ENCODE measurements at places on chromosomes 5 and 9.

- H3K27me3 ChIP-seq, result no peaks in the 10 kb centered on the region
- no peak for DNase-seq
- no peaks in the 10 kb centered on the region for H3K36me3 ChIP-seq
- H3K27ac ChIP-seq, result no peak overlapping the region
These were observed 30.6 kb upstream of the UBAC1 start for GRCh38 chr9:135991771-135992170.

DNA sequence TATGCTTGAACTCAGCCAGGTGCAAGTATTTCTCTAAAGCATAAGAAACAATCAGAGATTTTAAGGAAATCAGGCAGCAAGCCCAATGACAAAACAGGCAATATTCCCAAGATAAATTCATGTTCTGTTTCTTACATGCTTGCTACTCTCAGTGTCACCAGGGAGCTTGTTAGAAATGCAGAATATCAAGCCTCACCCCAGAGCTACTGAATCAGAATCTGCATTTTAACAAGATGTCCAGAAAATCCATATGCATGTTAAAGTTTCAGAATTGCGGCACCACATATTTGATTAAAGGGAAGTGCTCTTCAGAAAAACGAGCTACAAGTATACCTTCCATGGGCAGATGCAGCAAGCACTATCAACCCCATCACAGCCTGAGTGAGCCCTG, 54.4 kb downstream of the MFAP3 start:
- H3K27ac ChIP-seq, result no peak overlapping the region
- peaks cover 14% of the 10 kb centered on the region for H3K4me1 ChIP-seq
- no peak for DNase-seq
- peaks cover 5% of the 10 kb centered on the region for H3K27me3 ChIP-seq
- H3K36me3 ChIP-seq, result no peaks in the 10 kb centered on the region

- DNase-seq, result peak; percentile 73
- H3K4me1 ChIP-seq, result peaks cover 5% of the 10 kb centered on the region
- H3K36me3 ChIP-seq, result no peaks in the 10 kb centered on the region
- peaks cover 4% of the 10 kb centered on the region for H3K27me3 ChIP-seq
- peak overlapping the region; percentile 82 for H3K4me3 ChIP-seq
These were observed 529 bp downstream of the UBAC1 start for GRCh38 chr9:135960411-135961276.

DNA sequence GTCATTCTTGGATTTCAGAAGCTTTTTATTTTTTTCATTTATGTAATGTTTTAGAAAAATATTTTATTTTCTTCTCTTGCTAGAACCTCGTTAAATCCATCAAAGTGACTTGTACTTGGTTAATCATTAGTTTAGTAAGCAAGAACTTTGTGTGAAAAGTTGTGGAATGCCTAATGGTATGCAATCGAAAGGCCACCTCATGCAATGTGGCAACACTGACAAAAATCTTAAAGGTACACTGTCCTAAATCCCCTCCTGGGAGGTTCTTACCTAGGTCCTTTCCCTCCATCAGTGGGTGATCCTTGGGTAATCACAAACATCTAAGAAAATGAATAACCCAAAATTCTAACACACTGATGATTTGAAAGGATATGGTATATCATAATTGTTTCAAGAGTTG, 304.2 kb downstream of the DNAH5 start:
- no peaks in the 10 kb centered on the region for H3K27me3 ChIP-seq
- no peaks in the 10 kb centered on the region for H3K4me1 ChIP-seq
- H3K27ac ChIP-seq, result no peak overlapping the region
- DNase-seq, result no peak

- DNase-seq, result no peak
- peaks cover 94% of the 10 kb centered on the region for H3K36me3 ChIP-seq
- no peak overlapping the region for H3K4me3 ChIP-seq
- H3K27me3 ChIP-seq, result no peaks in the 10 kb centered on the region
- H3K27ac ChIP-seq, result no peak overlapping the region
These were observed 34.8 kb downstream of the HMGXB3 start for GRCh38 chr5:150035139-150035895.

GRCh38 chr9:130467316-130467715, 22.6 kb downstream of the ASS1 start:
- H3K36me3 ChIP-seq, result no peaks in the 10 kb centered on the region
- no peak overlapping the region for H3K4me3 ChIP-seq
- H3K4me1 ChIP-seq, result peaks cover 8% of the 10 kb centered on the region
- H3K27ac ChIP-seq, result no peak overlapping the region

GRCh38 chr9:133149130-133150015, 14.3 kb downstream of the GBGT1 start:
- peak overlapping the region; percentile 77 for H3K4me3 ChIP-seq
- H3K27ac ChIP-seq, result peak overlapping the region; percentile 64
- H3K4me1 ChIP-seq, result peaks cover 3% of the 10 kb centered on the region

DNA sequence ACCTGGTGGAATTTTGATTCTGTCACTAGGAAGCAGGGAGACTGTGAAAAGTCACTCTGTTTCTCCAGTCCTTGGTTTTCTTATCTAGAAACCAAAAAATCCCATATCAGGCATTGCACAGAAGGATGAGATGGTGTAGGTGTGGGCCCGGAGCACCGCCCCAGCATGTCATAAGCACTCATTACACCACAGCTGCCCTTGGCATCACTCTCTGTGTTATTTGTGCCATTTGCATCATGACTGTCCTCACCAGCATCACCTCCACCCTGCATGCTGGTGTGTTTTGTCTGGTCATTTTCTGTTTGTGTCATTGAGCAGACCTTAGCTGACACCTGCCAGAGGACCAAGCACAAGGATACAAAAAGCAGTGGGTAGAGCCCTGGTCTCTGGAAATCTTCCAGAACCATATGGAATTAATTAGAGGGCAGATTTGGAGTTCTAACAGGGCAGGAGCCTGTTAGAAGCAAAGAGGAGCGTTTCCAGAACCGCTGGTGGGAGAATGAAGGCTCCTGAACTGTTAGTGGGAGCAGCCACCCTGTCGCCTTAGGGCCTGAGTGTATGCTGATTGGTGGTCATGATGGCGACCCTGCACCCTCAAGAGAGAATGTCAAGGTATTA, 99.3 kb downstream of the AMBP start:
- no peak overlapping the region for H3K4me3 ChIP-seq
- no peaks in the 10 kb centered on the region for H3K4me1 ChIP-seq
- no peak overlapping the region for H3K27ac ChIP-seq
- peaks cover 4% of the 10 kb centered on the region for H3K36me3 ChIP-seq

- no peak for DNase-seq
- H3K27me3 ChIP-seq, result peaks cover 10% of the 10 kb centered on the region
- no peaks in the 10 kb centered on the region for H3K36me3 ChIP-seq
- H3K4me3 ChIP-seq, result no peak overlapping the region
- peaks cover 12% of the 10 kb centered on the region for H3K4me1 ChIP-seq
- peak overlapping the region; percentile 83 for H3K27ac ChIP-seq
These were observed 101.7 kb upstream of the SPATA31D4 start for GRCh38 chr9:81826517-81826906.

GRCh38 chr9:18851069-18851795, 181.8 kb downstream of the SAXO1 start:
- no peak for DNase-seq
- H3K27me3 ChIP-seq, result no peaks in the 10 kb centered on the region
- H3K4me1 ChIP-seq, result no peaks in the 10 kb centered on the region

DNA sequence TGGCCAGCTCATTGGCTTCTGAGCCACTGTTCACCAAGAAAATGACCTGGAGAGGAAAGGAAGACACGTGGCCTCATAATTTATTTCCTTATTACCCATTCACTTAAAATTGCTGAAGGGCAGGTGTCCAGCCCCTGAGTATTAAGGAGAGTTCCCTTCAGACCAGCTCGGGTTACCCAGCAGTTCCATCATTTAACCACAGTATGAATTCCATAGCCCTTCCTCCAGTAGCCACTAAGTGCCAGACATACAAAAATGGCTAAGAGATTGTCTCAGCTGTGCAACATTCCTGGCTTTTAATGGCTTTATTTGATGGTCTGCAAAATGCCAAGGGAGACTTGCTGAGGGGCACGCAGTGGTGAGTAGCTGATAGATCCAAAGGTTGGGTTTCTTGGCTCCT, 12.5 kb downstream of the AGXT2 start:
- no peak overlapping the region for H3K4me3 ChIP-seq
- no peak overlapping the region for H3K27ac ChIP-seq
- DNase-seq, result no peak
- no peaks in the 10 kb centered on the region for H3K27me3 ChIP-seq
- no peaks in the 10 kb centered on the region for H3K4me1 ChIP-seq

DNA sequence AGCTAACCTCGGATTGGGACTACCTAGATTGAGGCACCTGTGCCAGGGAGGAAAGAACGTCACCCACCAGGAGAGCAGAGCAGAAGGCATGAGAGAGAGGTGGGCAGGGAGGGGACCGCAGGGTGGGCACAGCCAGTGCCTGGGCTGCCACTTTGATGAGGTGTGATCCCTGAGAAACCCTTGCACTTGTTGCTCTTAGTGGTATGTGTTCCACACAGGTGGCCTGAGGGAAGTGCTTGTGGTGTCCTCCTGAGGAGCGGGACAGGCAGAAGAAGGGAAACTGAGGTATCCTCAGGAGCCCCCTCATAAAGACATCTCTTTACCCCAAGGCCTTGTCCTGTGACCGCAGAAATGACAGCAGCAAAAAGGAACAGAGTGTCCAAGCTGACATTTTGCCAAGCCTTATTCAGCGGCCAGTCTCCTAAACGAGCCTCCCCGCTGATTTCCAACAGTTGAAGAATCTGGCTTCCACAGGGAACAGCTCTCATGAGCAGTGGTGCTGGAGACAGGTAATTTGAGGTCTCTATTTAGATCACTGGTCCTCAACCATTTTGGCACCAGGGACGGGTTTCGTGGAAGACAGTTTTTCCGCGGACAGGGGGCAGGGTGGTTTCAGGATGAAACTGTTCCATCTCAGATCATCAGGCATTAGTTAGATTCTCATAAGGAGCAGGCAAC, 82.4 kb downstream of the FOXD1 start:
- no peaks in the 10 kb centered on the region for H3K36me3 ChIP-seq
- DNase-seq, result no peak
- H3K4me1 ChIP-seq, result no peaks in the 10 kb centered on the region
- no peaks in the 10 kb centered on the region for H3K27me3 ChIP-seq
- no peak overlapping the region for H3K4me3 ChIP-seq

- no peak overlapping the region for H3K4me3 ChIP-seq
- H3K4me1 ChIP-seq, result no peaks in the 10 kb centered on the region
- no peaks in the 10 kb centered on the region for H3K36me3 ChIP-seq
- H3K27ac ChIP-seq, result no peak overlapping the region
- no peaks in the 10 kb centered on the region for H3K27me3 ChIP-seq
- DNase-seq, result peak; percentile 59
These were observed 217.7 kb downstream of the DEPDC1B start for GRCh38 chr5:60482301-60482700.

GRCh38 chr9:71441266-71441665, 319.8 kb upstream of the TRPM3 start:
- peaks cover 13% of the 10 kb centered on the region for H3K27me3 ChIP-seq
- no peak overlapping the region for H3K4me3 ChIP-seq
- no peak overlapping the region for H3K27ac ChIP-seq
- DNase-seq, result no peak

DNA sequence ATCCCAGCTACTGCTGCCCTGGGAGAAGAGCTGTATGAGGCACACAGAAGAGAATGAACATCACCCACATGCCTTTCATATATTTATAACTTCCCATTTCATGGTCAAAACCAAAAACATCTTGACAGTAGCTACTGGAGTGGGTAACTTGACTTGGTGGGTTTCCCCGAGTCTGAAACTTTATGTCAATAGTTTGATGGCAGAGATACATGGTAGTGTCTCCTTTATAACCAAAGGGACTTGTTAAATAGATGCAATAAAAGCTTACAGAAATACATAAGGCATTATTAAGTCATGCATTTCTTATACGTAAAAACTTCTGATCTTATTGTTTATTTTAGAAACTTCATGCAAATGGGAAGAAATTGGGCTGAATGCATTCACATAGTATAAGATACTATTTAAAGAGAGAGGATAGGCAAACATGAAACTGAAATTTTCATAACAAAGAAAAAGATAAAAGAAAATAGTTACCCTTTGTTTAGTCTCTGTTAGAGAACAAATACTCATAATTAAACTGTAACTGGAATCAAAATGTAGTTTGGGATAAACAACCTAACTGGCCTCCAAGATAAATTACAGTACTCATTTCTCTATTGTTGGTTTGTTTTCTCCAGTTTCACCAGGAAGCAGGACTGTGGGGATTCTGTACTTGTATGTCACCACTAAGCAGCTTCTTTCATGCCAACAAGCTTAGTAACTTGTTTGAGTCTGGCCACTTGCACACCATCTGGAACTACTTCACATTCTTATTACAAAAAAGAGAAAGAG, 459.3 kb upstream of the MEF2C start:
- H3K4me3 ChIP-seq, result no peak overlapping the region
- H3K36me3 ChIP-seq, result no peaks in the 10 kb centered on the region
- no peaks in the 10 kb centered on the region for H3K27me3 ChIP-seq
- no peak overlapping the region for H3K27ac ChIP-seq
- no peaks in the 10 kb centered on the region for H3K4me1 ChIP-seq

DNA sequence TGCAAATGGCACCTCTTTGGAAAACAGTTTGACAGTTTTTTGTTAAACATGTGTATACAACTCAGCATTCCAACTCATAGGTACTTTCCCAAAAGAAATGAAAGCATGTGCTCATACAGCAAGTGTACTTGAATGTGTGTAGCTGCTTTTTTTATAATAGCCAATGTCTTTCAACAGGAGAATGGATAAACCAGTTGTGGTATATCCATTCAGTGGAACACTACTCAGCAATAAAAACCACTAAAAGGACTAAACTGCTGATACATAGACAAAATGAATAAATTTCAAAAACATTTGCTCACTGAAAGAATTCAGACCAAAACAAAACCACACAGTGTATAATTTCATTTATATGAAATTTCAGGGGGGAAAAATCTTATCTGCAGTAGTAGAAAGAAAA, 267.3 kb downstream of the NR2F1-AS1 start:
- DNase-seq, result no peak
- H3K27me3 ChIP-seq, result no peaks in the 10 kb centered on the region
- no peaks in the 10 kb centered on the region for H3K4me1 ChIP-seq

DNA sequence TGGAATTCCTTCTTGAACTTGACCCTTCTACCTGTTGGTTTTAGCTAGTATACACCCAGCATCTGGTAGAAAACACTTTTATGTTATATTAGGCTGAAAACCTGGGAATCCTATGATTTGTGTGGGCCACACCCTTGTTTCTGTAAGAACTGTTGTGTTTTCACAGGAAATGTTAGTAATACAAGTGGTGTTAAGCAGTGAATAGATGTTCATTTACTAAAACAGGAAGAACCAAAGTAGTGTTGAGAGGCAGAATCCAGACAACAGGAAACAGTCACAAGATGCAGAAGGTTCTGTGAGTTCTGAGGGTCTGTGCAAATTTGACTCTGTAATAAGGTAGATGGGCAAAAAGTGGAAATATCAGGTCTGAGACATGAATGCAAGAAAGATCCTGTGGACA, 73.0 kb upstream of the RAI14 start:
- no peak for DNase-seq
- H3K36me3 ChIP-seq, result no peaks in the 10 kb centered on the region
- no peak overlapping the region for H3K4me3 ChIP-seq
